ENCODE measurements at places on chromosomes 5 and 9.

DNA sequence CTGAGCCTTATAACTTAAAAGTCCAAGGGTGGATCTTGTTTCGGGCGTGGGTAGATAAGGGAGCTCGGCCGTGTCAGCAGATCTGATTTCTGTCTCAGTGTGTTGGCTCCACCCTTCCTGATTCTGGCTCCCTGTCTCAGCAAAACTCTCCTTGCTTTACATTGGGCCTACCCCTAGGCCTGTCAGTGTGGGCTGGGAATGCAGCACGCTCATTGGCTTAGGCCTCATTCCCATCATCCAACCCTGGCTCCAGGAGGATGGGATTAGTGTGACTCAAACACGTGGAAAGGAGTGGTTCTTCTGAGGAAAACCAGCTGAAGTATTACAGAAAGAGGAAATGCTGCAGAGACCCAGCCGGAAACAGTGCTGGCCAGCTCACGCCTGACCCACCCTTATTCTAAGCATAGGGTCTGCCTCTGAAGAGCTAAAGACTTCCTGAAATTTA, 59.9 kb downstream of the ZFAND5 start:
- no peak for DNase-seq

DNA sequence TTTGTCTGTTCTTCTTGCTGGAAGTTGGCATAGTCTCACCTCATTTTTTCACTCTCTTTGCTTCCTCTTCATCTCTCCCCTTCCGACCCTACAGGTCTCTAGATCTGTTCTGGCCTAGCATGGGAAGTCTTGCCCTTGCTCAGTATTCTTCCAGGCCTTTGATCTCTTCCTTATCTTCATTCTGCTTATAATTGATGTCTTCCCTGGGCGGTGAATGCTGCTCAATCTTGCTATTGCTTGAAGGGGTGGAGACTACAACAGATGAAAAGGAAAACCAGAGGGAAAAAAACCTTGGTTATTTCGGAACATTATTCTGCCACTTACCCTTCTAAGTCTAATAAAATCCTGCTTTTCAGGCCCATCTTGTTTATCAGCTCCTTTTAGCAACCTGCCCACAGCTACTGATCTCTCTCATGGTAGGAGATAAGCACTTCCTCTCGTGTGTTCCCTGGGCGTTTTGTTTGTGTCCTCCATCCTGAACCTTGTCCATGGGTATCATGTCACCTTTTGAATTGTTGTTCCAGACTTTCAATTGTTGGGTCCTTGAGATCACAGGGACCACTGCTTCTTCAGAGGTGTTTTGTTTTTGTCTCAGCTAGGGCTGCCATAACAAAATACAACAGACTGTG, 375.6 kb downstream of the ADGRV1 start:
- no peak for DNase-seq

DNA sequence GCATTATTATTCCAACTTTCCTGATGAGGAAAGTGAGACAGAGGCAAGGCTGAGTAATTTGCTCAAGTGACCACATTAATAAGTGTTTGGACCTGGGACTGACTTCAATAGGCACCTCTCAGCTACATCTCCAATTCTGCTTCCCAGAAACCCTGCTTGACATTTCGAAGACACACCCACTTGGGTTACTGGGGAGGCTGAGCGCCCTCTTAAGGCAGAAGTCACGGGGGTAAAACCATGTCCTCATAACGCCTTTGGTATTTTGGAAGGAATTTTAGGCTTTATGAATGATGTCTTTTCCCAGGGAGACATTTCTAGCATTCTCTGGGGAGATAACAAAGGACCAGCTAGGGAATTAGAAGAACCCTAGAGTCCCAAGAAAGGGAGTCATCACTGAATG, 53.3 kb downstream of the TRPC7 start:
- no peak for DNase-seq

DNA sequence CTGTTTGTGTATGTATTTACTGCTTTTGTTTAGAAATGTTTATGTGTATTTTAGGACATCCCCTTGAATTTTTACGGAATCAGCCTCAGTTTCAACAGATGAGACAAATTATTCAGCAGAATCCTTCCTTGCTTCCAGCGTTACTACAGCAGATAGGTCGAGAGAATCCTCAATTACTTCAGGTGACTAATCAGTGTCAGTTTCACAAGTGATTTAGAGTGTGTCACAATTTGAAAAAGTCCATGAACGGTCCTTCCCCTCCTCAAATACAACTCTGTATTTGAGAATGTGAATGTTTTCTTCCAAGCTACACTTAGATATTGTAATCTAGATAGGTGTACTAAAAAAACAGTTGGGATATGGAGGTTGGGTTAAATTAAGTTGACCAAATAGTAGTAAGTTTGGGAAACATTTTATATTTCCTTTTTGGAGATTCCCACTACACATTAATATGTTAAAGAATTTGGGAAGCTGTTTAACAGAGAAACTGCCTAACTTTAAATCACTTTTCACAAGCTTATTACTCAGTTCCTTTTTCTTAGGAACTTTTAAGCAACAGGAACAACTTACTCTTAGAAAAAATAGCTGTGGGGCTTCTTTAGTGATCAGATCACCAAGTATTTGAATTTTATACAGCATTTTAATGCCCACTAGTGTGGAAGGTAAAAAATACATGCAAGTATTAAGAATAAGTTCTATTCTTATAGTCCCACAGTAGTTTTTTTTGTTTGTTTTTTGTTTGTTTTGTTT, 40.9 kb downstream of the RAD23B start:
- DNase-seq: no peak

DNA sequence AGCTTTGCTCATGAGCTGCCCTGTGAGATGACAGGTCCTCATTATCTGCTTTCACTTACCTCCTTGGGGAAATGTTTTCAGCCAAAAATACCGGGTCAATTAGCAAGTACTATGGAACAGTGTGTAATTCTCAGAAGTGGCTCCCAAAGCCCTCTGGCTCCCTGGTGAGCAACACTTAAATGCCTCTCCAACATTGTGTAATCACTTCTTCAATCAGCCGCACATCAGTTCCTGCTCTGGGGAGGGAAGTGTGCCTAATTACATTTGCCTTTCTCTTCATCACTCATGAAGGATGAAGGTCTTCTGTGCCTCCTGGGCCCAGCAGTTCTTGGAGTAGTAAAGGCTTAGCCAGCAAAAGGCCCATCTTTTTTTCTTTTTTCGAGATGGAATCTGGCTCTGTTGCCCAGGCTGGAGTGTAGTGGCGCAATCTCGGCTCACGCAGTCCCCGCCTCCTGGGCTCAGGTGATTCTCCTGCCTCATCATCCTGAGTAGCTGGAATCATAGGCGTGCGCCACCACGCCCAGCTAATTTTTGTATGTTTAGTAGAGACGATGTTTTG, 23.1 kb downstream of the NIM1K start:
- DNase-seq: no peak

GRCh38 chr9:127779136-127779981, 893 bp upstream of the SH2D3C start:
- DNase-seq: no peak

GRCh38 chr5:55230086-55230629, 3.0 kb upstream of the MCIDAS start:
- no peak for DNase-seq

DNA sequence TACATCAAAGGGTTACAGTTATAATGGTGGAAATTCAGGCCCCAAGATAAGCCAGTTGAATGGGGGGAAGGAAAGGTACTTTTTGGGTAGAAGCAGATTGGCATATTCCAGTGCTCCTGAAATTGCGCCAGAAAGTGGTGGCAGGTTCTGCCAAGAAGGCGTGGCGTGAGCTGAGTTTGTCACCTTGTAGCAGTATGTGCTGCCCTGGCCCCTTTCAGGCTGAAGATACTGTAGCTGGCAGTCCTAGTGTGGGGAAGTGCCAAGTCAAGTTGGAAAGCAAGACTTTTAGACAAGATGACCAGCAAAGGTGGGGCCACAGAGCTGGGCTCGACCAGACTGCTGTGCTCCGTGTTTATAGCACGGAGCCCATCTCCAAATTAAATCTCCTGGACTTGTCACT, 133.6 kb upstream of the GLRA1 start:
- DNase-seq: no peak

DNA sequence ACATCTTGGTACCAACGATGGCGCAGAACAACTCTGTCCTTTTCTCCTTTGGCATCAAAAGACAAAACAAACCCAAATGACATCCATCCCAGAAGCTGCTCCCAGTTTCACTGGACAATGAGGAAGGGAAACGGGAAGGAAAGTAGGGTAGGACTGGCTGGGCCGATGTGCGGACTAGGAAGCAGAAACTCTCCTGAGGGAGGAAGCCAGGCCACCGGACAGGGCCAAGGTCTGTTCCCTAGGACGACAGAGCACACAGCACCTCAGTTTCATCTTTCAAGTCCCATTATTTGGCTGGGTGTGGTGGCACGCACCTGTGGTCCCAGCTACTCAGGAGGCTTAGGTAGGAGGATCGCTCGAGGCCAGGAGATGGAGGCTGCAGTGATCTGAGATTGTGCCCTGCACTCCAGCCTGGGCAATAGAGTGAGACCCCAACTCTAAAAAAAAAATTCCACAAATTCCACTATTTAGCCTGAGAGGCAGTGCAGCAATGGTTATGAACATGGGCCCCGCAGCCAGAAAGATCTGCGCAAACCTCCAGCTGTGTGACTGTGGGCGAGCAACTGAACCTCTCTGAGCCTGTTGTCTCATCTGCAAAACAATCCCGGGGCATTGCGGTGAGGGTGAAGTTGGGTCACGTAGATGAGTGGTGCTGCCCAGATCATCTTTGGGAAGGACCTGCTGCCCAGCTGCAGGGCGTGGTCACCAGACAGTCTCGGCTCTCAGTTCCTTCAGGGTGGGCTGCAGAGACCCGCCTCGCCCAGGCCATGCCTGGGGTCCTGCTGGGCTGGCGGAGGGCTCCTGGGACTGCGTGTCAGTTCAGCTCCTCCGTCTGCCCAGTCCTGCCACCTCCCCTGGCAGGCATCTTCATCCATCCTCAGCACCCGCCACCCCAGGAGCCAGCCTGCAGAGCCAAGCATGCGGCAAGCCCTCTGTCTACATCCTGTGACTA, 101.2 kb upstream of the RAPGEF1 start:
- DNase-seq: no peak

DNA sequence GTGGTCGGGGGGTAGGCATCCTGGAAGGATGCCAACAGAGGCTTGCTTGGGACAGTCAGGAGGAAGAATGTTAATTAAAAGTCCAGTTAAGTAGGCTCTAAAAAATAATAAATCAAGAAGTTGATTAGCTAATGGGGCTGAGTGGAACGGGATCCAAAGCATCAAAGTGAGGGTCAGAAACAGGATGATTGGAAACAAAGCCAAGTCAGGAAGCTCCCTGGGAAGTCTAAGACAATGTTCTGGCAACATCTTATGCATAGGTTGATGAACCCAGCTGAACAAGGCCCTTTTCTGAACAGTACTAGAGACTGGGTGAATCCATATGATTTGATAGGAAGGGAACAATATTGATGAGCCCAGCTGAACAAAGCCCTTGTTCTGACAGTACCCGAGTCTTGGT, 50.2 kb upstream of the STARD4 start:
- no peak for DNase-seq

- DNase-seq: no peak
Measured at GRCh38 chr5:39362646-39363045, 1.6 kb downstream of the C9 start.

GRCh38 chr9:121073038-121073437, 1.7 kb upstream of the CNTRL start:
- DNase-seq: peak; percentile 52

- DNase-seq: no peak
Measured at GRCh38 chr5:163496286-163496685, 9.1 kb upstream of the MAT2B start.

GRCh38 chr9:136093995-136094881, 851 bp downstream of the NACC2 start:
- no peak for DNase-seq

GRCh38 chr9:15103290-15103689, 193.1 kb upstream of the FREM1 start:
- DNase-seq: no peak

- DNase-seq: no peak
Measured at GRCh38 chr9:112754578-112754977, 4.0 kb downstream of the SNX30 start.

DNA sequence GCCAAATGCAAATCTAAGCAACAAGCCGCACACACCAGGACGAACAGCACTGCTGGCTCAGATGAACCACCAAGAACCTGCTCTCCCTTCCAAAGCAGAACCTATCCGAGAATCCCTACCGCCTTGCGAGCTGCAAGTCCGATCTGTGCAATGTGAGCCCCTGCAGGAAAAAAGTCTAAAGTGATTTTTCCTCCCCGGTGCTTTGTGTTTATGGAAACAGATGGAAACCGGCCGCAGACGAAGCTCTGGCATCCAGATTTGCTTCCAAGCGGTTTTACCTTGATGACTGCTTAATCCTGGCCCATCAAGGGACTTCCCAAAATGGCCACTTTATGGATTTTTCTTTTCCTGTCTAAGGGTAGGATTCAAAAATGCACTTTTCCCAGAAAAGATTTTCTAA, 112.5 kb downstream of the VAV2 start:
- DNase-seq: no peak

DNA sequence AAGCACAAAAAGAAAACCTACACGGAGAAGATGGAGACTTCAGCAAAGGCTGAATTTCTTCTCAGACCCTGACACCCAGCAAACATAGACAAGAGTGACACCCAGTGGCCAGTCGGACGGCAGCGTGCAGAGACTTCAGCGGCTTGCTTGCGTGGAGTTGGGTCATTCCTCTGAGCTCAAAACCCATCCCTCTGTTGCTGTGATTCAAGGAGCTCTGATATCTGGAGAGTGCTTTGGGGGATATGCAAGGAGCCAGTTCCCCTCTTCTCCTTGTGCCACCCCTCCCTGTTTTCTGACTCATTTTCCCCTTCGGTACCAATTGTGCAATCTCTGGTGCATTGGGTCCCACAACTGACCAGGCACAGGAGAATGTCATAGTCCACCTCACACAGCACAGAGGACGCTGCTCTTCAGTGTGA, 27.5 kb downstream of the SH3TC2 start:
- DNase-seq: peak; percentile 41

DNA sequence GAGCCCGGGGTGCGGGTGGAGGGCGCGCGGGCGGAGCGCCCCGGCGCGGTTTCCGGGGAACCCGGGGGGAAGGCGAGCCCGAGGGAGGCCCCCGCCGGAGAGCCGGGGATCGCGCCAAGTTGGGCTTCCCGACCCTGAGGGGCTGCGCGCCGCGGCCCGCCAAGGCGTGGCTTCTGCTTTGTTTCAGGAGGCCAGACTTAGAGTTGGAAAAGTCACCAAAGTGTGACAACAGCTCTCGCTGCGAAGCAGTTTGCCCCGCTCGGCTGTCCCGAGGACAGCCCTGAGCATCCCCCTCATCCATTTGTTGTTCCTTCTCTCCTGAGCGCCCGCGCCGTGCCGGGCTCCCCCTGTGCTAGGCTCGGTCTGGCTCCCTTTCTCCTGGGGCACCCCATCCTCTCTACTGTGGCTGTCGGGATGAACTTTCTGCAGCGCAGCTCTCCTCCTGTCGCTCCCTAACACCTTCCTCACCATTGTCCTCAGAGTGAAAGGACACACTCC, 410 bp downstream of the GLIPR2 start:
- DNase-seq: no peak

All from AG09309 (cell line).